ENCODE measurements at places on chromosomes 4 and X.

DNA sequence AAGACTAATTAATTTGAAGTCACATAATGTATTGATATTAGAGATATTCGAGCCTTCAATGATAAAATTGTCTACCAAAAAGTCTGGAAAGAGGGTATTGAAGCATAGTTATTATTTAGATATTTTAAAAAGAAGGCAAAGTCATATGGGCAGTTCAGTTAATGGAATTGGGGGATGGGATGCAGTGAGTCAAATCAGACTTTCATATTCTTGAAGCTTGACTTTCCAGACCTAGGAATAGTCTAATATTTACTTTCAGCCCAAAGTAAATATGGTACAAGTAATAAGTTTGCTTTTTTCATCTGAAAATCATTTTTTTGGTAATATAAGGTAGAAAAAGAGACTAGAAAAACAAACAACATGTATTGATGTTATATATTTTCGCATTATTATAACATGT lies 2017.8 kb downstream of the C4orf33 start:
- DNase-seq = no peak

DNA sequence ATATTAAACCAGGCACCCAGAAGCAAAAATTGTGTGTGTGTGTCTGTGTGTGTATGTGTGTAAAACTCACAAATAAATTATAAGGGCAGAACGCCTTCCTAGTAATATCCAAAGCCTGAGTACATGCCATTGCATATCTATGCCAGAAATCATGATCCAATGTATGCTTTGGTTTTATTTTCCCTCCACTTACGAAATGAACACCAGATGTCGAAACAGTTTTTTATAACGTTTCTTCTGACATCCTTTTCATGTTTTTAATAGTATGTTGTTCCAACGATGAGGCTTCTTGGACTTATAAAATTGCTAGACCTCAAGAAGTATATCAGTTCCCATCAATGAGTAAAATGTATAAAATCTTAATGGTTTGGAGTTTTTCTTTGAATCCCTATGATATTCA lies 55.4 kb downstream of the KCNIP4 start:
- no peak for DNase-seq

GRCh38 chr4:150176547-150176946 lies 98.3 kb downstream of the DCLK2 start:
- no peak for DNase-seq

DNA sequence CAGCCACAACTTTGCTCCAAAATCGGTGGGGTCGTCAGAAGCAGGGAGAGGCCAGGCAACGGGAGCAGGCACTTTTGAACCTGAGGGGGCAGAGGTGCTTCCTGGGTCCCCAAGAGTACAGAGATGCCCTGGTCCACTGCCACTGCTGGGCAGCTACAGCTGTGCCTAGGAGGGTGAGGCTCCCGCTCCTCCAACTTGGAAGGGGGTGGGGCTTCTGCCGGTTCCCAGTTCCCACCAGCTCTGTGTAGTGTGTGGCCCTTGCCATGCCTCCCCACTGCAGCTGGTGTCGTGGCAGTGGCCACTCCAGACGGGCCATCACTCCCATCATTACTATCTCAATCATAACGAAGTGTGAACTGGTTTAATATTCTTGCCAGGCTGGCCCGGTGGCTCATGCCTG lies 1496.3 kb downstream of the PCDH7 start:
- DNase-seq = no peak

- DNase-seq = no peak
These were observed 62.6 kb upstream of the C4orf54 start for GRCh38 chr4:99720206-99720605.

- no peak for DNase-seq
These were observed 33.8 kb upstream of the SLIT2 start for GRCh38 chr4:20217951-20218350.

GRCh38 chr4:189504220-189504619 lies 436.5 kb upstream of the FRG1 start:
- no peak for DNase-seq

DNA sequence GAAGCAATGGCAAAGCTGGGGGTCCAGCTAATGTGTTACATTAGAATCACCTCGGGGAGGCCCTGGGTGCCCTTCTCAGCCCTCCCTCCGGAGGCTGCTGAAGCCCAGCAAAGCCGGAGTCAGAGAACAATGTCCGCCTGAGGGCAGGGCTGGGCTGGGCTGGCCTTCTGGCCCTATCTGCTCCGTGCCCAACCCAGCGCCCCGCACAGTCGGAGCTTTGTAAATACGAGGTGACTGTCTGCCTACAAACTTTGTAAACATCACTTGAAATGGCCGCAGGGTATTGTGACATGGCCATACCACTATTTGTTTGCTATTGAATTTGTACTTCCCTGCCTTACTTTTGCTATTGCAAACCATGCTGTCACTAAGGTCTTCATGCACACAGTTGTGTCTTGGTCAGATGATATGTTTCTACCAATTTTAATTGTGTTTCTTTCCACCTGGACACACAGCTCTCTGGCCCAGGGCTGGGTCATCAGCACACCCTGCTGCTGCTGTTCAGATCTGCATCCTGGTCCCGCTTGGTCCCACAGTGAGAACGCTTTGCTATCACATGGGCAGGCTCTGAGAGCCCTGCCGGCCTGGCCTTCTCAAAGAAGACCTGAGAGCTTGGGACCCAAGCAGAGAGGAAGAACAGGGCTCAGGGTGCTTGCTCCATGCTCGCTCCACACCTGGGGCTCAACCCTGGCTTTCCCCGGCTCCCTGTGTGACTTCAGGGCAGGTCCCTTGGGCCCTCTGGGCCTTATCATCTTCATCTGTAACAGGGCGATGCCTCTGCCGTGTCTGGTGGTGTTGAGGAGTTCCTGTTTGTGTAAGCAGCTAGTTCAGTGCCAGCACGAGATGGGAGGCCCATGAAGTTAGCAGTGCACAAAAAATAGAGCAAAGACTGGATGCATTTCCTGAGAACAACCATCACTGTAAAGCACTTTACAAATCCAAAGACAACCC lies 2.3 kb downstream of the S100P start:
- DNase-seq = no peak
